8988T (cell line): ENCODE measurements at places on chromosomes 11 and 22.
A peak's percentile ranks its signal among the peaks of the same experiment; 100 is the strongest.

- DNase-seq, result no peak
Measured at GRCh38 chr11:57641011-57641807, 8.5 kb downstream of the YPEL4 start.

GRCh38 chr22:39532215-39533073, at the start of gene RPS19BP1:
Gene RPS19BP1 (minus strand): TSS chr22:39532748. CDS start chr22:39532738, 10 bp downstream.
- DNase-seq, result peak; percentile 81

GRCh38 chr11:7016011-7016410, 4.1 kb downstream of the ZNF214 start:
- no peak for DNase-seq

- no peak for DNase-seq
Measured at GRCh38 chr11:67486481-67487195, 3.8 kb downstream of the AIP start.

GRCh38 chr11:126307706-126308105, 3.8 kb downstream of the DCPS start:
- DNase-seq, result no peak

DNA sequence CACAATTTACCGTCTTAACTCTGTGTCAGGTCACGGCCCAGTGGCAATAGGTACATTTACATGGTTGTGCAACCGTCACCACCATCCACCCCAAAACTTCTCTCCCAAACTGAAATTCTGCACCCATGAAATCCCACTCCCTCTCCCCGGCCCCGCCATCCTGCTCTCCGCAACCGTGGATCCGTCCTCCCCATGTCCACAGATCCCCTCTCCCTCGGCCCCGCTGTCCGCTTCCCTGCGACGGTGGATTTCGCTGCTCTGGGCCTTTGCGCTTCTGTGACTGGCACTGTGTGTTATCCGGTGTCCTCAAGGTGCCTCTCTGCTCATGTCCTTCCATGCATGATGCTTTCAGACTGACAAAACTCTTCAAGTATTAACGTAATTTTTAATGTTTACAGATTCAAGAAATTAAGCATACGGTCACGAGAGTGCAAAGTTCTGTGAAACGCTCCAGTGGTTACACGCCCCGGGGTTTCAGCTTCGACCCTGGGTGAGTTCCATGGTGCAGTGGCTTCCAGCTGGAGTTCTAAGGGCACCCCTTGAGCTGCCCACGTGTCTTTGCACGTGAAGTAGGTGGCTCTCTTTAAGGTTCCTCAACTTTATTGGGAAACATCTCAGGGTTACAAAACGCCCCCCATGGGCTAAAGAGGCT, 76.4 kb downstream of the KCNQ1 start:
- DNase-seq, result peak; percentile 17

- DNase-seq, result no peak
Measured at GRCh38 chr11:6204706-6205105, 651 bp upstream of the C11orf42 start.

DNA sequence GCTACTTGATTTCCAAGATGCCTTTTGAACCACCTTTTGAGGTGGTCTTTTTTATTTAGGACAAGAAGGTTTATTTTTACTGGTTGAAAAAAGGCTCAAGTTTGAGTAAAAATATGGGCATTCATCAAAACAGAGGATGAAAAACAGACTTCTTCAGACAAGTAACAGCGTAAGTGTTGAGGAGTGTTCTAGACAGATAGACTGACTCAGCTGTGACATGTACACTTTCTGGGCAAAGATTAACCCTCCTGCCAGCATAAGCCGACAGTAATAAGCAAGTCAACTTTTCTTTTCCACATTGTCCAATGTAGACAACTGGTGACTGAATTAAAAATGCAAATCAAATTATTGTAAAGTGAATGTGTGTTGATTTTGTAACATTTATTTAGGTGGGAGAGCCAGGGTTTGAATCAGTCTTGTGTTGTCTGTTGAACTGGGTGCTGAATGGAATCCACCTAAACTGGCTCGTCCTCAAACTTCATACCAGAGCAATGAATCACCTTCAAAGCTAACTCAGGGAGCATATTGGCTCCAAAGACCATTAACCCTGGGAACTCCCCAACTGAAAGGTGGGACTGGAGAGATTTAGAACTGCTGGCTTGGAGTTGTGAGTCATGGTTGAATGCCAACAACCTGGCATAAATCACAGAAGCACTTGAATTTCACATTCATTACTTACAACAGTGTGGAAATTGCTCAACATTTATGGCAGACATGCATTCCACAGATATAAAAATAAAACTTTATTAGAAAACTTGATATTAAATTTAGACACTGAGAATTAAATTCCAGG, 377.0 kb downstream of the ETS1 start:
- DNase-seq, result peak; percentile 23

GRCh38 chr11:130022799-130023198, 20.2 kb upstream of the PRDM10 start:
- DNase-seq, result no peak

- DNase-seq, result no peak
Measured at GRCh38 chr11:27410272-27410671, 47.3 kb upstream of the CCDC34 start.

DNA sequence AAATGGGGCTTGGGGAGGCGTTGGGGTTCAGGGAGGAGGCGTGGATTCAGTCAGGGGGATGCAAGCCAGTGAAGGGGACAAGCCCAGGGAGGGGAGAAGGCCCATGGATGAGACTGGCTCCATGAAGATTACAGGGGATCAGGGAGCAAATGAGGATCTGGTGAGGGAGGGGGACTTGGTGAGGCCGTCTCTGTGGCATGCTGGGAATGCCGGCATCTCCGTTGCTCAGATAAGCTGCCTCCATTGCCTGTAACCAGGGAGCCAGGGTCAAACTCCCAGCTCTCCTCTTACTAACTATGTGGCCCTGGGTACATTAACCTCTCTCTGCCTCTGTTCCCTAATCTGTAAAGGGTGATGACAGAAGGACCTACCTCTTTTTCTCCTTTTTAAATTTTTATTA, 38.7 kb downstream of the TPBGL start:
- no peak for DNase-seq

- no peak for DNase-seq
Measured at GRCh38 chr22:28899199-28899853, 16.0 kb downstream of the ZNRF3 start.

- no peak for DNase-seq
Measured at GRCh38 chr11:1389932-1390568, at the start of gene BRSK2. Gene BRSK2 (plus strand): TSS chr11:1389934. CDS start chr11:1390285, 351 bp downstream.

DNA sequence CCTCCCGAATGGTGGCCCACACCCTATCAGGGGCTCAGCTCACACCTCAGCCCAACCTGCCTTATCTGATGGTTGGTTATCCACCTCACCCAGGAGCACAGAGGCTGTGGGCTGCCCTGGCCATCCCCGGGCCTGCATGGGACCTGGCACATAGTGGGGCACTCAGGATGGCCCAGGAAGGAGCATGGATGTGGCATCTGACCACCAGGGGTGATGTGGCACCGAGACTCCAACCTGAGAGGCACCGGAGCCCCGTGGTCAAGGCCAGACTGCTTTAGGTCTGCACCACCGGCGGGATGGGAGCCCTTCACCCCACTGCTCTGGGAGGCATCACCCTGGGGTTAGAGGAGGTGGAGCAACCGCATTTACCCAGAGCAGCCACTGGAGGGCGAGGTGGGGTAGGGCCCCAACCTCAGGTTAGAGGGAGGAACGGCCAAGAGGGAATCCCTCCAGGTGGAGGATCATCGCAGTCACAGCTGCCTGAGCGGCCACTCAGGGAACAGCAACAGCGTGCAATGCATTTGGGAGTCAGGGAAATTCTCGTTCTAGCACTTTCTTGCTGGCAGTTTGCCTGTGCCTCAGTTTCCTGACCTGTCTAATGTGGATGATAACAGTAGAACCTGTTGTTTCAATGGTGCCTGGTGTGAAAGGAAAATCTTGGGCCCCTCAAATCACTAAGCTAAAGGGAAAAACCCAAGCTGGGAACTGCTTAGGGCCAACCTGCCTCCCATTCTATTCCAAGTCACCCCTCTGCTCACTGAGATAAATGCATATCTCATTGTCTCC, 52.9 kb upstream of the CARS1 start:
- peak; percentile 95 for DNase-seq

GRCh38 chr22:17841836-17842235, 67.6 kb upstream of the BID start:
- no peak for DNase-seq

DNA sequence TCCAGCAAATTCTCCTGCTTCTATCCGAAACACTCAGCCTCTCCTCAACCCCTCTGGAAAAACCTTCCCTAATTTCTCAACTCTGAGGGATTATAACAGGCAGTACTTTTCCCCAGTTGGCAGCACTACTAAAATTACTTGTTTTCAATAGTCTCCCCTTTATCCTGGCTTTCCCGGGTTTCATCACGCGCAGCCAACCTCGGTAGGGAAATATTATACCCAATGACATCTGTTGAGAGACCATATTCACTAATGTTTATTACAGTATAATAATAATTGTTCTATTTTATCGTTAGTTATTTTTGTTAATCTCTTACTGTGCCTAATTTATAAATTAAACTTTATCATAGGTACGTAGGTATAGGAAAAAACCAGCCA, 330 bp upstream of the POLD3 start:
- no peak for DNase-seq

DNA sequence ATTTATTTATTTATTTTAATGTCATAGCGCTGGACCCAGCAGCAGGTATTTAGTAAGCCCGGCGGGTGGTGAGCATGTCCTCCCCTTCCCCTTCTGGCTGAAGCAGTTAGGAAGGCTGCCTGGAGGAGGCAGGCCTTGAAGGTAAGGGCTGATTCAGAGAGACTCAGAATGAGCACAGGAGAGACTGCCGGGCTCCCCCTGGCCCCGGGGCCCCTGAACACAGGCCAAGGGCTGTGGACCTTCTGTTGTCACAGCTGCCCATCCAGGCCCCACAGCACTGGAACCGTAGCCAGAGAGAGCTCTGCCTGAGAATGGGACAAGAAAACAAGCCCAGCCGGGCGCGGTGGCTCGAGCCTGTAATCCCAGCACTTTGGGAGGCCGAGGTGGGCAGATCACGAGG, 52.8 kb downstream of the KCNJ4 start:
- no peak for DNase-seq

- peak; percentile 92 for DNase-seq
Measured at GRCh38 chr11:61294717-61295595, at the start of gene VWCE. Gene VWCE (minus strand): TSS chr11:61295316. CDS start chr11:61295037, 279 bp downstream.

DNA sequence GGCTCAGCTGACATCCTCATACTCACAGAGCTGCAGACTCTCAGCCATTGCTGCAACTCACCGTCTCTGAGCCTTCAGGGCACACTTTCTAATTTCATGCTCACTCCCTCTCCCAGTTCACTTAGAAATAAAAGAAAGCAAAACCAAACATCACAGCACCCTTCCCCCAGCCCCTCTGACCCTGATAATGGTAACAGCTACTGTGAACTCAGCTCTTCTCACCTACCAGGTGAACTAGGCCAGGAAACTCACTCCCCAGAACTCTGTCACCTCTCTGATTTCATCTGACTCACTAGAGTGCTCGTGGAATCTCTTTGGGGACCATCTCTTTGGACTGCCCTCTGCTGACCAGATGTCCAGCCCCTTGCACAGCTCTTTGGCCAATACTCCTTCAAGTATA, 14.5 kb upstream of the PARVA start:
- DNase-seq, result no peak

- no peak for DNase-seq
Measured at GRCh38 chr11:114401311-114401710, 845 bp downstream of the RBM7 start.

- no peak for DNase-seq
Measured at GRCh38 chr11:95295382-95296149, 64.6 kb upstream of the SESN3 start.

DNA sequence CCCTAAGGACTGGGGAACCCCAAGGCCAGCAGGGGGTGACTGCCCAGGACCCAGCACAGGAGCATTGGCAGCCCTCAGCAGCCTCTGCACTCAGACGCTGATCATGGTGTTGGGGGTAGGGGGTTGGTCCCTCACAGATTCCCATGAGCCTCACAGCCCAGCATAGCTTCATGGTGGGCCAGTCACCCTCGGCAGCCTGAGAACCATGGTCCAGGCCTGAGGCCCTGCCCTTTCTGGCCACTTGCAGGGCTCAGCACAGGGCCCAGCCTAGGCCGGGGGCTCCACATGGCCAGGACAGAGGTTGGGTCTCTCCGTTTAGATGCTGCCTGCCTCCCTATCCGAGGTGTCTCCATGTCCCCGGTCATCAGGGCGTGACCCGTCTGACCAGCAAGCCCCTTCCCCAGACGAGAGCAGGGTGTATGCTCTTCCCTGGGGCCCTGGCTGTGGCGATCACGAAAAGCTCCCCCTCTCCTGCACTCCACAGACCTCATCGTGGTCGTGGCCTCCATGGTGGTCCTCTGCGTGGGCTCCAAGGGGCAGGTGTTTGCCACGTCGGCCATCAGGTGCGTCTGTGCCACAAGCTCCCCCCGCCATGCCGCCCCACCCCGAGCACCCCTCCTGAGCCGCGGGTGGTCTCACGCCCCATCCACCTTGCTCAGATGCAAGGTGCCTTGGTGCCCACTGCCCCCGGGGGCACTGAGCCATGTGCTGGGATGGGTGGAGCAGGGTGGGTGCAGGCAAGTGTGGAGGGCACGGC, 126.2 kb downstream of the KCNQ1 start:
- no peak for DNase-seq

DNA sequence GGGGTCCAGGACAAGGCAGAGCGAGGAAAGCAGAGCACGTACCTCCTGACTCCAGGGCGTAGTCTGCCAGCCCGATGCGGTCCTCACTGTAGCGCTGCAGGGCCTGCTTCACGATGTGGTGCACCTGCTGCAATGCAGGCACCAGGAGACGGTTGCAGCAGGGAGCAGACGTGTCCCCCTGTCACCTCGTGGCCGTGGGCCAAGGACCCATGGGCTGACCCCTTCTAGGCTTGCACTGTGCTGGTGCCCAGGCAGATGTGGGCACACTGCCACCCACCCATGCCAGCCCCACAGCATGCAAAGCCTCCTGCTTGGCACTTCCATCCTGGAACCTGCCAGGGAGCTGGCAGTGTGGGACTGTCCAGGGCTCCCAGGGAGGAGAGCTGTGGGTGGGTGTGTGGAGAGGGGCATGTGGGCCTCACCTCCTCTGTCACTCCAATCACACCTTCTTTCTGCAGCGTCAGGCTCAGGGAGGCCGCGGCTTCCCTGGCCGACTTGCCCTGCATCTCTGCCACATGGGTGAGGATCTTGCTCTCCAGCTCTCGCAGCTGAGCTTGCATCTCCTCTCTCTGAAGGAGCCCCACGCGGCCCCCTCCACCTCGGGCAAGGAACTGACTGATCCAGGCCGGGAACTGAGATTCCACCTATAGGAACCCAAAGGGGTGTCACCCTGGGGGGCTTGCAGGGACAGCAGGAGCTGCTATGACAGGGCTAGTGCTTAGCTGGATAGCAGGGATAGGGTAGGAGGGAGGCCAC, 16.3 kb downstream of the SUN2 start:
- no peak for DNase-seq
